ENCODE measurements at places on chromosomes 11 and 22. TPM values are rescaled to one million over a fixed set of nuclear protein-coding genes. Genes with fewer than 3 reads are reported as not detected.

The MPZL3 gene
- total RNA-seq = 6.0 TPM

The PIWIL4 gene
- 0.32 TPM for total RNA-seq

The TYR gene
- total RNA-seq = not detected

The FAT3 gene
- total RNA-seq = 0.49 TPM

The DEFB108B gene
- not detected for total RNA-seq

The PGA5 gene
- not detected for total RNA-seq

The SMIM35 gene
- not detected for total RNA-seq

Data from bladder microvascular endothelial cell (primary cell).